ENCODE measurements at places on chromosomes 11 and 22.

GRCh38 chr11:118953265-118953664, 2.8 kb upstream of the UPK2 start:
- peak; percentile 17 for DNase-seq

GRCh38 chr22:30882184-30882717, 86.3 kb downstream of the MORC2 start:
- DNase-seq: no peak

DNA sequence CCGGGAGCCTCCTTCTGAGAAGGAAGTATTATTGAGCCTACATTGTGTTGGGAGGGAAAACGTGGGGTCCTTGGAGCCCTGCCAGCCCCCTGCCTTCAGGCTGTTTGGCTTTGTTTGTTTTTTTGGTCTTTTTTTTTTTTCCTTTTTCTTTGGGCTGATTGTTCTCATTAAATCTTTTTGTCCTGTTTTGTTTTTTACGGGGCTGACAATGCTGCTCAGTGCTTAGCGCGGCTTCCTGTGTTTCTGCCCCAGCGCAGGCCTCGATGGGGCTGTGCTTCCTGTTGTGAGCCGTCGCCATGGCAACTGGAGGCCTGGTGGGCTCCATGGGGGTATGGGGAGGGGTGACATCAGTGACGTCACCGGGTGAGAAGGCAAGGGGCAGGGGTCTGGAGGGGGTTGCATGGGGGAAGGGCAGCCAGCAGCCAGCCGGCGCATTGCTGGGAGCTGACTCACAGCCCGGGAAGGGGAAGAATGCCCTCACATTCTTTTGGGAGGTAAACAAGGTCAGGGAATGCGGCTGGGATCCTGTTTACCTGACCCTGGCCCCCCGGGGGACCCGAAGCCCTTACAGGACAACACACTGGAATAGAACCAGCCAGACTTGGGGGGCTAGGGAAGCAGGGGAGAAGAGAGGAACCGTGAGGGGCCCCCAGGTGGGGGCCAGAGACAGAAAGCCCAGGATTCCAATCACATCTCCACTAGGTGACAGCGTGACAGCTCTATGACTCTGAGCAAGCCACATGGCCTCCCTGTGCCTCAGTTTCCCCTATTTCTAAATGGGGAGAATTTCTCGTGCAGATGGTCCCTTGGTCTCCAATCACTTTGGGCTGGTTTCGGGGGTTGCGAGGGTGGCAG, 22.2 kb upstream of the CBX7 start:
- DNase-seq: no peak

GRCh38 chr11:111408789-111409727, 30.0 kb upstream of the POU2AF1 start:
- DNase-seq: no peak

DNA sequence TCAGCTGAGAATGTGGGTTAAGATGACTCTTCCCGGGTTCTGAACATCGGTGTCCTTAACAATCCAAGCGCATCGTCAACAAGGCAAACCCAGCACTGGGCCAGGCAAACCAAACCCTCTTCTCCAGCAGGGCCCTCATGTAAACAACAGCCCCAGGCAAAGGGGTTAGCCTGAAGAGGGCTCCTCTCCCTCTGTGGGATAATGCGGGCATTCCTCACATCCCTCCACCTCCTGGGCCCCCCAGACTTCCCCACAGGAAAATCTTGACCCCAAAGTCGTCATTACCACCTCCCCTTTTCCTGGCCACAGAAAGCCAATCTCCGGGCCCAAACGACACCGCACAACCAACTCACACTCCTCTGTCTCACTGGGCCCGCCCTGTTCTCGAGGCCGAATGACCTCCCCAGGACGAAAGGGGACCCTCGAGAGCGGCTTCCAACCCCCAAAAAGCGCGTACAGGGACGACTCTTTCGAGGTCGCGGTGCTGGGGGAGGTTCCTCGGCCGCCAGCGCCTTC, 566 bp downstream of the DDB1 start:
- DNase-seq: no peak

GRCh38 chr11:129435499-129436245, 60.0 kb downstream of the BARX2 start:
- no peak for DNase-seq

DNA sequence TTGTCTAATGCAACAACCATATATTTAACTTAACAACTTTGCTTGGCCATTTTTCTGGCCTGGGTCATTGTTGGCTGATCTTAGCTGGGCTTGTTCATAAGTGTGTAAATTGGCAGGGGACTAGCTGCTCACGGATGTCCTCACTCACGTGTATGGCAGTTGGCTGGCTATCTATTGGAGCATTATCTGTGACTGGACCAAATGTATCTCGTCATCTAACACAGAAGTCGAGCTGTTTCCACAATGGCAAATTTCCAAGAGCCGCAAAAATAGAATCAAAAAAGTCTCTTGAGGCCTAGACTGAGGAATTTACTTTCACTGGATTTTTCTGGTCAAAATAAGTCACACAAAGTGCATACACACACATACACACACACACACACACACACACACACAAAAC, 893.3 kb downstream of the FAM181B start:
- no peak for DNase-seq

GRCh38 chr11:93017821-93018690, 48.6 kb downstream of the MTNR1B start:
- no peak for DNase-seq

- DNase-seq: no peak
These were observed 179.1 kb upstream of the MTNR1B start for GRCh38 chr11:92790366-92790765.

GRCh38 chr11:83401506-83402225, 115.5 kb upstream of the CCDC90B start:
- DNase-seq: no peak

- DNase-seq: no peak
These were observed 23.1 kb upstream of the CBX7 start for GRCh38 chr22:39175353-39176142.

GRCh38 chr22:21636629-21637218, 4.2 kb downstream of the CCDC116 start:
- DNase-seq: no peak

DNA sequence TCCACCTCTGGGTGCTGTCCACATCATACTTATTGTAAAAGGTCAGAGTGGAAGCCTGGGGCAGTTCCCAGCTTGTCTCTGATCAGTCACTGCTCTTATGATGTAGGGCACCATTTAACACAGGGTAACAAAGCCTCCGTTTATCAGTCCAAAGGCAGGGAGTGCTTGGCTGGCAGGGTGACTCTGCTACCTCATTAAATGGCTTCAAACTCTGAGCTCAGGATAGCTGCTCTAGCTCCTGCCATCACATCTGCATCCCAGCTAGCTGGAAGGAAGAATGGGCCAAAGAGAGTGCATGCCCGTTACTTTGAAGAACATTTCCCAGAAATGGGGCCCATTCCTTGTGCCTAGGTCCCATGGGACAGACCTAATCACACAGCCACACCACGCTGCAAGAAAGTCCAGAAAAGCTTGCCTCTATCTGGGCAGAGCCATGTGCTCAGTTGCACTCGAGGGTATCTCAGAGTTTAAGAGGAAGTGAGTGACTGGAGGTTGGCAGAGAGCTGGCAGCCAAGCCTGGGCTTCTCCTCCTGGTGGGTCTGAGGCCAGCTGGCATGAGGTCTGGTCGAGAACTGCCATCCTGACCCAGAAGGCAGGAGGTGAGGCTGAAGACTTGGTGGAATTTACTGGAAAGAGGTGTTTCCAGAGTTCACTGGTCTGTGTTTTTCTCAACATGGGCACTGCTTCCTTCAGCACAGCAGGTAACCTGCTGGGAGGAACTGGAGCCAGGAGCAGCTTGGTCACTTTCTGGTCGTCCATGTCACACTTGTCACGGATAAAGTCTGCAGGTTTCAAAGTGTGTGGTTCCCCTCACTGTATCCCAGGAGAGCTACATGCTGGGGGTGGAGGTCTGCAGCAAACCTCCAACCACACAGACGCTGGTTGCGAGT, 935.7 kb downstream of the BRD1 start:
- DNase-seq: no peak

DNA sequence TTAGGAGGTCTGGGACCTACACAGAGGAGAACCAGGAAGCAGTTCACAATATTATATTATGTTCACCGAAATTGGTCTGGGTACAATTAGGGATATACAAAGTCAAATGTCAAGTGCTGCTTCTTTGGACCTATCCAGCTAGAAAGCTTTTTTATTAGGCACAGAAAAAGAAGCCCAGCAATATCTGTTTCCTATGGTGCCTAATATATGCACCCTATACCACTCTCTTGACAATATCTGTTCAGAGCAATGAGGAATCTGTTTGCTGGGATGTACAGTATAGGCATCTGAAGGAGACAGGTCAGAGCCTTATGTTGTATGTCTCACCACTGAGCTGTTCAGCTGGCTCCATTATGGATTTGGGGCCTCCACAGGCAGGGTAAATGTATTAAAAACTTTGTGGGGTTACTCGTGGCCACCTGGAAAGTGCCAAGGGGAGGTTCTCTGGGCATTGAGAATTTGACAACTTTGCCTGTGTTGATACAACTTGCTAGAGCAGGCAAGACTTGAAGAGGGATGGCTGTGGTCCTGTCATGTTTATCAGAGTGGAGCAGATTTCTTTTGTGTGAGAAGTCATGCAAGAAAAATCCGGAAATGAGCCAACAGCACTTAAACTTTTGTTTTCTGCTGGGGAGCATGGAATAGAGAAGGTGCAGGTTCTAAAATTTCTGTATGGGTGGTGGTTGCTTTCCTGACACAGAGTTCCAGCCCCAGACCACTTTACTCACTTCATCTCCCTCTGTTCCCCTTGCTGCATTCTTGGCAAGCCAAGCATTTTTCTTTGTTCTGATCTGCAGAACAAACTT, 10.1 kb downstream of the STIM1 start:
- DNase-seq: no peak

DNA sequence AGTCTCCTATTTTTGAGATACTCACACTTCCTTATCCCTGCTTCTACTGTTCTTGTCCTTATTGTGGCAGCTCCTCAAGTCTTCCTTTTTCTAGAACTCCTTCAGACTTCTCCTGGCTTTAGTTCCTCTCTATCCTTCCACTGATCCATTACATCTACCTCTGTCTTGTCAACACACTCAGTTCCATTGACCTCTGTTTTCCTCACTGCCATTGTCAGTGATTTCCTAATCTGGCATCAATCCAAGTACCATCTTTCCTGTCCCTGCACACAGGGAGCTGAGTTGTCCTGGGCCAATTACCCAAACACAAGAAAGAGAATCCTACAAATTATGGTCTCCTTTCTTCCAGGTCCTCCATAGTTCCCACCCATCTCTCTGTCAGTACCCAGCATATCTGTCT, 27.9 kb upstream of the RIC3 start:
- no peak for DNase-seq

DNA sequence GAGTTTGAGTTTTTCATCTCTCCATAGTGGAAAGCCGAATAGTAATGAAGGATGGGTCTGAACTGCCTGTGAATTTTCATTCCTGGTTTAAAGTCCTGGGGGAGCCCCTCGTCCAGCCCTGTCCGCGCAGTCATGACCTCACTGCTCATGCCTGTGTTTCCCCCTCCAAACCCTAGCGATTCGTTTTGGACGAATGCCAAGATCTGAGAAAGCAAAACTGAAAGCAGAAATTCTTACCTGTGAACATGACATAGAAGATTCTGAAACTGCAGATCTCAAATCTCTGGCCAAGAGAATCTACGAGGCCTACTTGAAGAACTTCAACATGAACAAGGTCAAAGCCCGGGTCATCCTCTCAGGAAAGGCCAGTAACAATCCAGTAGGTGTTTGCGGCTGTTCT, 30.5 kb downstream of the CDPF1 start:
- no peak for DNase-seq

GRCh38 chr11:131823772-131824171, 453.4 kb downstream of the NTM start:
- no peak for DNase-seq

DNA sequence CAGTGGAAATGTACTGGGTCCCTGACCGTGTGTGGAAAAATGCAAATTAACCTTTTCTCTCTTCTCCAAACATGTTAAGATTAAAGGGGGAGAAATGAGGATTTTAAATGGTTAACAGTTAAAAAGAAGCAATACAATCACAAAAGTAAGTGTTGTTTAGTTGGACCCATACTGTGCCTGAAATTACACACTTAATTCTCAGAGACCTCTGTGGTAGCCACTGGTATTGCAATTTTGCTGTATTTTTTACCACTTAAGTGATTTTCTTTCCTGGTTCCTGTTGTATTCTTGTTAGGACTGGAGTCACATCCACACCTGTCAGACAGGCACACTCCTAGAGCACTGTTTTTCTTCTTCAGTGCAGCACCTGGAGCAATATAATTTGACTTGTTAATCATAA, 179.6 kb upstream of the PDGFD start:
- no peak for DNase-seq

- DNase-seq: no peak
These were observed 55.1 kb upstream of the SCUBE2 start for GRCh38 chr11:9146477-9146876.

GRCh38 chr22:45318558-45319323, 9.0 kb downstream of the FAM118A start:
- DNase-seq: no peak

- DNase-seq: no peak
These were observed 44.2 kb downstream of the LMO1 start for GRCh38 chr11:8219257-8220021.

DNA sequence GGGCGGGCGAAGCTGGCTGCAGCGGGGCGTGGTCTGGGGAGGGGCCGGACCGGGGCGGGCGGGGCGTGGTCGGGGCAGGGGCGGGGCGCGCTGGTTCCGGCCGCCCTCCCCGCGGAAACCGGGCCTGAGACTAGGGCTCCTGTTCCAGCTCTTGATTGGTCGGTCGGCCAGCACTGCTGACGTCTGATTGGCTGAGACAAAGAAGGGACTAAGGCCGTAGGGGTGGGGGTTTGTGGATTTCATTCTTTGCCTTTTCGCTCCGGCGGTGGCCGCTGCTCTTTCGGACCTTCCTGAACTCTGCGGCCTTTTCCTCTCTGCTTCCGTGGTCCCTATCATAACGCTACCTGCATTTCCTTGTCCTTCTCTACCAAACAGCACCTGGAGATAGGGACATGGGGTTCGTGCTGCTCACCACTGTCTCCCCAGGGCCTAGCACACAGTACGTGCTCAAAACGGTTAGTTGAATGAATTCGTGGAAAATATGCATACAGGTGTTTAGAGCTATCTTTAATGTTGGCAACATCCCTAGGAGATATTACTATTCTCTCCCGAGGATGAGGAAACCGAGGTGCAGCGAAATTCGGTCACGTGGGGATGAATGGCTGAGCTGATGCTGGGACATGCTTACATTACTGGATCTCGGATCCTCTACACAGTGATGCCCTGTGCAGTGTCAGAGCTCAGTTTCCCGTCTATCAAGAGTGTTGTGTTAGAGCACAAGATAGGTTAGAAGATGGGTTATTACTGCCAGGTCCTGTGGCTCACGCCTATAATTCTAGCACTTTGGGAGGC, 62.8 kb downstream of the NFAM1 start:
- peak; percentile 88 for DNase-seq

DNA sequence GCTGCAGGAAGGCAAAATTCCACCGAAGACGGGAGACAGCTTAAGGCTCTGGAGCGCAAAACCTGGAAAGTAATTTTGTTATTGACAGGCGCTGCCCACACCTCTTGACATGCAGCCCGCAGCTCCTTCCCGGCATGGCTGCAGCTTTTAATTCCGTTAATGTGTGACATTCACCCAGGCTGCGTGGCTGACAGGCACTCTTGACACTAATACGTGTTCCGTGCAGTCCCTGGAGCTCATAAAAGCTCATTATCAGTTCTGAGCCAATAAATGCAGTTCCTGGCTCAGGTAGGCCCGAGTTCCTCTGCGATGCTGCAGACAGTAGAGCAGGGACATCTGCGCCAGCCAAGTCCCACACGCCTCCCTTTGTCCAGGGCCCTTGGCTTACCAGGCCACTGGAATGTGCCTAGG, 34.8 kb downstream of the TSPAN18 start:
- no peak for DNase-seq

GRCh38 chr11:103656382-103656781, 380.1 kb upstream of the DDI1 start:
- DNase-seq: no peak

GRCh38 chr11:112292785-112293407, 32.2 kb upstream of the PLET1 start:
- no peak for DNase-seq

Data from cerebellar nuclear complex (tissue), 1 donor.